ENCODE measurements at places on chromosomes 2 and 18. TPM values are rescaled to one million over a fixed set of nuclear protein-coding genes. Genes with fewer than 3 reads are reported as not detected.

ALMS1 gene
- total RNA-seq, result 16.7 TPM

TTN gene
- not detected for total RNA-seq

CRYGC gene
- not detected for total RNA-seq

LTBP1 gene
- 10.3 TPM for total RNA-seq

FSHR gene
- total RNA-seq, result not detected

B3GNT2 gene
- 30.8 TPM for total RNA-seq

CLEC4F gene
- not detected for total RNA-seq

SLC19A3 gene
- 4.5 TPM for total RNA-seq

MC2R gene
- not detected for total RNA-seq

BCL2L11 gene
- total RNA-seq, result 12.4 TPM

SLC4A5 gene
- 1.2 TPM for total RNA-seq

COL4A3 gene
- 2.2 TPM for total RNA-seq

PRADC1 gene
- total RNA-seq, result 8.9 TPM

CDKL4 gene
- not detected for total RNA-seq

COL5A2 gene
- total RNA-seq, result 0.55 TPM

ST6GAL2 gene
- not detected for total RNA-seq
